Natural killer cell (primary cell): ENCODE measurements at places on chromosomes 3 and 15. TPM values are rescaled to one million over a fixed set of nuclear protein-coding genes. Genes with fewer than 3 reads are reported as not detected.
A peak's percentile ranks its signal among the peaks of the same experiment; 100 is the strongest.

DNA sequence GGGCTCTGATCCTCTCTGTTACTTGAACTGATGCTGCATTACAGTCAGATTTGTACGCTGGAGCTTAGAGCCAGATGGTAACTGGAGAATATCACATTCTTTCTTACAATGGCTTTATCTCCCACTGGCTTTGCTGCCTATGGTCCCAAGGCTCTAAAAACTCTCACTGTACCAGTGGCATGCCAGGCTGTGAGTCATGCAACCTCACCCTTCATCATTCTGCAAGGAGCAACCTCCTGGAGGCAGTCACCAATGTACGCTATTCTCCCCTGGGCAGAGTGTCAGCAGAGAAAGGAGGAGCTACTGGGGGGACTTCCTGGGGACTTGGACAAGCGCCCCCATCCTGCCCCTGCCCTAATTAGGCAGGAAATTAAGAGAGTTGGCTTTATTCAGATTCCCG is 97.9 kb upstream of the EIF1B start:
- no peaks in the 10 kb centered on the region for H3K27me3 ChIP-seq
- no peaks in the 10 kb centered on the region for H3K36me3 ChIP-seq
- H3K4me1 ChIP-seq: no peaks in the 10 kb centered on the region
- H3K4me3 ChIP-seq: no peak overlapping the region

DNA sequence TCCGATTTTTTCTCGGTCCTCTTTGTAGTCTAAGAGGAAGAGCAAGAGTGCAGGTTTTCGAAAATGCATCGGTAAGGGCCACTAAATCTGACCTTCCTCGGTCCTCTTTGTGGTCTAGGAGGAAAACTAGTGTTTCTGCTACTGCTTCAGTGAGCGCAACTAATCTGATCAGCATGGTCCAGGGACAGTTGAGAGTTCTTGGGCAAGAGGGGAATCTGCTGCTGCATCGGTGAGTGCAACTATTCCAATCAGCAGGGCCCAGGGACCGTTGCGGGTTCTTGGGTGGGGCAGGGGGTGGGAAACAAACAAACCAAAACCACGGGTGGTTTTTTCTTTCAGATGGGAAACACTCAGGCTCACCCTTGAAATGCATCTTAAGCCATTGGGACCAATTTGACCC is 10.5 kb upstream of the OSBPL11 start:
- no peaks in the 10 kb centered on the region for H3K36me3 ChIP-seq
- no peak overlapping the region for H3K4me3 ChIP-seq
- DNase-seq: no peak
- no peaks in the 10 kb centered on the region for H3K4me1 ChIP-seq
- no peak overlapping the region for H3K27ac ChIP-seq

DNA sequence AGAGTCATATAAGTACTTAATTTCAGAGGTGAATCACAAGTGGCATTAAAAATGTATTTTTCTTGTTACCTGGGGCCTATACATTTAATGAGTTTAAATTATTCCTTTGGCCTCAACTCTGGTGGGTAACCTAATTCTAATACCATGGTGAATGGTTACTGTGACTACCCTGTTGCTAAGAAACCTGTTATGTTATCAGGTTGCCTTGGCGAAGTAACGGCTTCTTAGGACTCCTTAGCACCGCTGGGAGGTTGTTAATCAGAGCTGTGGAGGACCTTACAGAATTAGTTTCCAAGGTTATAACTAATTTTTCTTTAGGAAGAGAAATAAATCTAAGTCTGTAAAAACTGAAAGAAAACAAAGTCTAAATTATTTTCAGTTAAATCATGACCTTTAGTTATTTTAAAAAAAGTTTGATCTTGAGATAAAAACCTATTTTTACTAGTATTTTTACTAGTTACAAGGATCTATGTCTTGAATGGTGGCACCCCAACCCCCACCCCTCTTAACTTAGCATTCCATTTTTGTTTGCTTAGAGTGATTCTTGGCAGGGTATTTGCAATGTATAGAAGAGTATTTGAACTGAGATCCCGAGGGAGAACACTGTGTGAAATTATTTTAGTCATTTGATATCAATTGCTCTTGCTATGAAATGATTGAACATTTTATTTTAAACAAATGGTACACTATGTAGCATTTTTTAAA is 155.5 kb downstream of the FNDC3B start:
- no peaks in the 10 kb centered on the region for H3K36me3 ChIP-seq
- H3K4me3 ChIP-seq: no peak overlapping the region
- no peaks in the 10 kb centered on the region for H3K27me3 ChIP-seq
- peak; percentile 10 for DNase-seq

PRSS50 gene
- total RNA-seq: 0.16 TPM

DNA sequence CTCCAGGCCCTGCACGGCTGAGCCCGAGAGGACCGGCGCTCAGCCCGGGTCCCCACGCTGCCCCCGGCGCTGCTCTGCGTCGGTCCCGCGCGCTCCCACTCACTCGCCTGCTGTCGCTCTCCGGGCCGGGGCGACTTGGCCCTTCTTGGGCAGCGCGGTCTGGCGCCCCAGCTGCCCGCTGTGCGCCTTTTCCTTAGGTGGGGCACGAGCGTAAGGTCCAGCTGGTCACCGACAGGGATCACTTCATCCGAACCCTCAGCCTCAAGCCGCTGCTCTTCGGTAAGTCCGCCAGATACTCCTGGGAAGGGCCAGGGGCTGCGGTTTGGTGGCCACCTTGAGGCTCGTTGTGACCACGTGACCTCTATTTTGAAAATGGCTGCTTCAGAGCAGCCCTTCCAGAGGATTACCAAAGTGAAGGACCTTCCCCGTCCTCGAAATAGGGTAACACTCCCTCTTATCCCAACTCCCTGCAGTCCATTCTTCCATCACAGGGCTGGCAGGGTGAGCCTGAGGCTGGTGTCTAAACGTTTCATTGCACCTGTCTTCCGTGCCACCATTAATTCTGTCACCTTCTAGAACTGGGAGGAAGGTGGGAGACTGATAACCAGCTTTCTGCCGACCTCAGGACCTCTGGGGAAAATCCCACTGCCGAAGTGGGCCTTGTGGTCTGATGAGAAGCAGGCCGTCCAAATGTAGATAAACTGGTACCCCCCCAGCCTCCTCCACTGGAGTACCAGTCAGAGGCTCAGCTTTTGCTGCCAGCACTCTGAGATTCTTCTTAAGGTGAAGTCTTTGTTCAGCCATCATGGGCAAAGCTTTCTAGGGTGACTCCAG is 812 bp downstream of the P4HTM start:
- DNase-seq: no peak
- H3K4me1 ChIP-seq: peaks cover 26% of the 10 kb centered on the region
- no peaks in the 10 kb centered on the region for H3K36me3 ChIP-seq
- H3K27ac ChIP-seq: peak overlapping the region; percentile 58
- H3K4me3 ChIP-seq: peak overlapping the region; percentile 75
- H3K27me3 ChIP-seq: no peaks in the 10 kb centered on the region
